ENCODE measurements at places on chromosomes 12 and 14. TPM values are rescaled to one million over a fixed set of nuclear protein-coding genes. Genes with fewer than 3 reads are reported as not detected.

Gene C1S
- 14.3 TPM for total RNA-seq

Gene FAM181A
- total RNA-seq: not detected

Gene EML1
- 31.4 TPM for total RNA-seq

Gene PPP1R1A
- total RNA-seq: 13.4 TPM

Gene CCDC177
- total RNA-seq: 5.8 TPM

Gene ANKS1B
- 28.5 TPM for total RNA-seq

Gene RERGL
- not detected for total RNA-seq

Gene POTEG
- not detected for total RNA-seq

DNA sequence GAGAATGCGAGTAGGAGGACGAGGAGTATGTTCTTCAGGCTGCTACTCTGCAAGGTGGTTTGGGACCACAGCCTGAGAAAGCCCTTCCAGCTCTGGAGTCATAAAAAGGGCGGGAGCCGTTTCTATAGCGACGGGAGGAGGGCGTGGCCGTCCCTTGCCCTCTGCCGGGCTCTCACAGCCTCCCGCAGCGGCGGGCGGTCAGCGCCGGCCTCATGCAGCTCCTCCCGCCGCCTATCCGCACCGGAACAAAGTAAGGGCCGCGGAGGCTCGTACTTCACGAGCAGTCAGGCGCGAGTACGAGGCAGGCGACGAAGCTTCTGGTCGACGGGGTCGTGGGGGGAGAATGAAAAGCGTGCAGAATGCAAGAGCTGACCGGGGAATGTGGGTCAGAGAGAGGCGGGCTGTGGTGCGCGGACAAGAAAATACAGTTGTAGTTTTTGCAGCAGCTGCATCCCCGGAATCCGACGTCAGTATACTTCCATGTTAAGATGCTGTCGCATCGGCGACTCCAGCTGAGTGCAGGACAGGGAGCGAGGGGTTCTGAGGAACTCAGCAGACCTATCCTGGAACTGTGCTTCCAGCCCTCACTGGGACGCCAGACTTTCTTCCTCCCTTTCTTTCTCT, at the start of gene DYRK4:
TSS of gene DYRK4 (plus strand) at position 175 of the 624 bp plus-strand sequence. CDS start at position 213, 38 bp downstream.
- peak; percentile 99 for DNase-seq

GRCh38 chr14:49677643-49678042, 10.4 kb downstream of the POLE2 start:
- peak; percentile 61 for DNase-seq

- DNase-seq: no peak
Observed at GRCh38 chr12:84637926-84638325, 274.7 kb downstream of the SLC6A15 start.

- no peak for DNase-seq
Observed at GRCh38 chr12:9749640-9750039, 11.1 kb downstream of the CD69 start.

DNA sequence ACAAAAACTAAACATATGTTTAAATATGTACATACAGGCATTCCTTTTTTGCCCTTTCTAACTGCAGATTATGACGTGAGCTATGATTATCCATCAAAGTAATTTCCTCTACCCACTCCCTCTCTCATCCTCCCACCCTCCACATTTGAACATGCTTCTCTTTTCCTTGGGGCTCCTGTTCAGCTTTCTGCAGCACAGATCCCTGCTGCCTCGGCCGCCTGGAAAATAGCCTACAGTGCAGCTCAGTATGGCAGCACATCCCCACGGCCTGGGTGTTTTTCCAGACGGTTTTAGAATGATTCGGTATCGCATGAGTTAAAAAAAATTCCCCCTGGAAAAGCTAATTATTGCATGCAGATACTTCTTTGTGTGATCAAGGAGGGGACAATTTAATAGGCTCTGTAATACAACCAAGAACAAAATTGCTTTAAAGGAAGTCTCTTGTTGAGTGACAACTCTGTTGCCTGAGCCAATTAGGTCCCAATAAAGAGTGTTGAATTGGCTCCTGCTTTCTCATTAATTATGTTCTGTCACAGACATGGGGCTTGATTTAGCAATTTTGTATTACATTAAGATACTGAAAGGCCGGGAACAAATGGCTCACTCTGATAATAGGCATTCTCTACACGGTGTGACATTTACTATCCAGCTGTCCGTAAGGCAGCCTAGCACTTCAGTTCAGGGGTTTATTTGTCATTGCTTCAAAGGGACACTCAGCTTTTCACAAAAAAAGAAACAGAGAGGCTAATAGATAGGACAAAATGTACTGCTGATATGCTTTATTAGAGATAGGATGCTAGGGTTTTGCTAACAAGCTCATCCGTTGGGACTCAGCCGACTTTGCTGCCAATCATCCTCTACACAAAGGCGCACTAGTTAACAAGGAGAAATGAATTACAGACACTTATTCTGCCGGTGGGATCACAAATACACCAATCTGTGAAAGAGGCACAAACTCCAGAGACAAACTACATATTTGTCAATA, 285.8 kb upstream of the G2E3 start:
- no peak for DNase-seq

DNA sequence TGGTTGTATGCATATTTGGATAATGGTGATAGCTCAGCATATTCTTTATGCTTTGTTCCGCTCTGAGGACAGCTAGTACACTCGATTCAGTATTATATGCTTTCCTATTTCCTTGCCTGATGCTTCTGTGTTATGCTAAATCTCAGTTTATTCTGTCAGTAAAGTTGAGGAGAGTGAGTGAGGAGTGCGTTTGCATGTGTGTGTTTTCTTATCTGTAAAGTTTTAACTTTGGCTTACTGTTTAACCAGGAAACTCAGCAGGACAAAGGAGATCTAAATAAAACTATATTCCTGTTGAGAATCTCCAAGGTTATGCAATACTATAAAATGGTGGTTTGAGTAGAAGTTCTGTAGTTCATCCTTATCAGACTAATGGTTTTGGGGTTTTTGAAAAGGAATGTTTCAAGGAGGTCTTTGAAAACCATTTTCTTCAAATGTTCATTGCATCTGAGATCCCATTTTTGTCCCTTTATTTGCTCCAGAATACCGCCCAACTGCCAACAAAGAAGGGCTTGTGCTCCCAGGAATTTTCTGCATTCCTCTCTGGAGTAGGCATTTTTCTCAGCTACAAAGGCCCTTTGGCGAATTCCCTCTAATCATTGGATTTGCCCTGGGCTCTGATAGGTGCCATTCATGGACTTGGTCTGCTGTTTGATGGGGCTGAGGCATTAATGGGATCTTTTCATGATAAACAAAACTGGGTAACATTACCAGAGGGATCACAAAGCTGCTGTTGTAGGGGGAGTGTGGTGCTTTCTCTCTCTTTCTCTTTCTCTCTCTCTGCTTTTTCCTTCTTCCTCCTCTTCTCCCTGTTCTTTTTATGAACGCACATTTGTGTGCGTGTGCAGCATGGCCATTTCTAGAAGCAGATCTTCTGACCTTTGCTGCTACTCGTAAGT, 71.7 kb downstream of the HMGA2 start:
- DNase-seq: peak; percentile 72

GRCh38 chr12:132558042-132558856, 52.1 kb downstream of the LRCOL1 start:
- DNase-seq: no peak

- DNase-seq: no peak
Observed at GRCh38 chr14:99426813-99427346, 53.8 kb downstream of the SETD3 start.

DNA sequence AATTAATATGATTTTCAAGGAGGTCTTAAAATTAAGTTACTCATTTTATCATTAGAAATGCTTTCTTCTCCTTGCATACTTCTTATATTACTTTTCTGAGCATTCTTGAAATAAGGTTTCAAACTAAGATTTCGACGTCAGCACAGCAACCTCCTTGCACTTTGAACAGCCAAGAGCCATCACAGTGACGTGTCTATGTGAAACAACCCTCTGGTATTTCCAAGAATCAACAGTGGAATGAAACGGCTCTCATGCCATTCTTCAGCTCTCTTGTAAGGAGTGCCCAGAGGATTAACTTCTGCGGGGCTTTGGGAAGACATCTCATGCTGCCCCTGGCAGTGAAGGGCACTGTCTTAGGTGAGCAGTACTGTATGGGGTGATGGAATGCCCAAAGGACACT, 109.2 kb downstream of the EFCAB11 start:
- no peak for DNase-seq

DNA sequence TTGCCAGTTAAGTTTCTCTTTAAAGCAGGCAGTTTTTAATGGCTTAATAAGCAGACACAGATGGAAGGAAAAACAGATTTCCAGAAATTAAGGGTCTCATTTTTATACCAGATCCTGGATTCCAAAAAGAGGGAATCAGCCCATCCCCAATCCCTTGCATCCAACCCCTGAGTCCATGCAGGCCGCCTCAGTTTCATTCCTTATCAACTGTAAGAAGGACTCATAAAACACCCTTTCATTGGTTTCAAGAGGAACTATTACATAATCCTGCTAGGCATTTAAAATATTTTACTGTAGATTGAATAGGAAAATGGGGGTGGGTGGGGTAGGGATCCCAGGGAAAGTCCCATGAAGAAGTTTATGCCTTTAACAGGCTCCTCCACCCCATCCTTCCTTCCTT, 9.4 kb downstream of the CCDC184 start:
- DNase-seq: no peak

DNA sequence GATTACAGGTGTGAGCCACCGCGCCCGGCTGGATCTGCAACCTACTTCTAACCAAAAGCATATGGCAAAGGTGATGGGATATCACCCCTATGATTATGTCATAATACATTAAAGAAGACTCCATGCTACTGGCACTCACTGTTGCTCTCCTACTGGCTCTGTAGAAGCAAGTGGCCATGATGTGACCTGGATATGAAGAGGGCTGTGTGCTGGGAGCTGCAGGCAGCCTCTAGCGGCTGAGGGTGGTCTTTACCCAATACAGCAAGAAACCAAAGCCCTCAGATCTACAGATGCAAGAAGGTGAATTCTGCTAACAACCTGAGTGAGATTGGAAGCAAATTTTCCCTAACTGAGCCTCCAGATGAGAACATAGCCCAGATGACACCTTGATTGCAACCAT, 34.2 kb upstream of the TRIM9 start:
- DNase-seq: peak; percentile 55

DNA sequence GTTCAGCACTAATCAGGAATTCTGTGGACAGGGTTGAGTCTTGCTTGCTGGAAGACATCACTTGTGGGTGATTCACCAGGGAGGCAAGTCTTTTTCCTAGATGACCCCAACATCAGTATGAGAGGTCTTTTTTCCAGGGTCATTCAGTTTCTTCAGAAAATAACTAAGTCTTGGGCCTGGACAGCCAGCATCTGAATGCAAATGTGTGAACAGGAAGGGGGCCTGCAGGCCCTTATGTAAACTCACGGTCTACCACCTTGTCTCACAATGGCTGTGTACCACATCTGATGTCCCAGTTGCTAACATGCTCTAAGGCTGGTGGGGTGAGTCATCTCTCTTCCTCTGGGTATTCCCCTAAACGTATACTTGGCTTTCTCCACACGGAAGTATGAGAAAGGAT, 79.2 kb downstream of the HECTD4 start:
- DNase-seq: peak; percentile 67

DNA sequence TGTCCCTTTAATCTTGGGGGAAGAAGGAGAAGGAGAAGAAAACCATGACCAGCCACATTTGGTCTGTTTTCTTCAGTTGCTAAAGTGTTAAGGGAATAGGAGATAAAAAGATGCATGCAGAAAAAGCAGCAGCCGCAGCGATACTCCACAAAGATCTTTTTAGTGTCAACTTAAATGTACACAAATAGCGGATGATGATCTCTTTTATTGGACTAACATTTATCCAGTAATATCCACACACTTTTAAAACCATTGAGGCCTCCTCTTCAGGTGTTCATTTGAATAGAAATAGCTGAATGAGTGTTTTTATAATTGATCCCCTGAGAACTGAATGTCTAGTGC, 83.5 kb downstream of the PAPOLA start:
- DNase-seq: peak; percentile 12

DNA sequence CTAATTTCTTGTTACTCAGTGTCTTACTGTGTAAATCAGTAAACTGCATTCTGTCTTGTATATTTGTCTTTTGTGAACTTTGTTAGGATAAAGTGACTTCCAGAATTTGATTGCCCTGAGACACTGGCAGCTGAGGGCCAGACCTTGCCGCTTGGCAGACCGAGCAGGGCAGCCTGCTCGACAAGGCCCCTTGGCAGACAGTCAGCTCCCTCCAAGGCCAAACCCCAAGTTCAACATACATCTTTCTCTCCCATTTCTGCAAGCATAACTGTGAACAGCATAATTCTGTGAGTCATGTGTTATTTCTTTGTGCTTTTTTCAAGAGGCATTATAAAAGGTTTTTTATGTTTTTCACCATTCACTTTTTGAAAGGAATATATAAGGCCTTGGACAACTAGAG, 39.2 kb upstream of the BMAL2 start:
- no peak for DNase-seq

GRCh38 chr12:11059784-11060183, 2.3 kb downstream of the TAS2R46 start:
- no peak for DNase-seq

DNA sequence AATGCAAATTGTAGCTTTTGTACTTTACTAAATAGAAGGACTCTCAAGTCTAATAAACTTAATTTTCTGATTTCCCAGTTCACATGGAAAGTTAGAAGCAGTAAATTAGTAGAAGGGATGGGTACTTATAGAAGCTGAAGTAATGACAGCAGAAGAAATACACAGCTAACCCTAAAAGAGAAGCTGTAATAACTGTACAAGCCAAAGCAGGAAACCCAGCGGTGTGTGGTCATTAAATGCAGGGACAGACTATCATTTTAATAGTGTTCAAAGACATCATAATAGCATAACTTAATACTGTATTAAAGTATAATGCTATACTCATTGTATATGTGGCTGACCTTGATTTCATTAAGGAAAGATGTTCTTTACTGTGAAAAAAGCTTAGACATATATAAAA, 74.9 kb downstream of the PCNX1 start:
- no peak for DNase-seq

DNA sequence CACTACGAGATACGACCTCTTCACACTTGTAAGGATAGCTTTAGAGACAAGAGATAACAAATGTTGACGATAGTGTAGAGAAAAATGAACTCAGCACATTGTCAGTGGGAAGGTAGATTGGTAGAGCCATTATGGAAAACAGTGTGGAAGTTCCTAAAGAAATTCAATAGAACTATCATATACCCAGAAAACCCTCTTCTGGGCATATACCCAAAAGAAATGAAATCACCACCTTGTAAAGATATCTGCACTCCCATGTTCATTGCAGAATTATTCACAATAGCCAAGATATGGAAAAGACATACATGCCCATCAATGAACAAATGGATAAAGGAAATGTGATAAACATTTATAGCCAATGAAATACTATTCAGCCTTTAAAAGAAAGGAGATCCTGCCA, 499.8 kb upstream of the TBX3 start:
- no peak for DNase-seq

DNA sequence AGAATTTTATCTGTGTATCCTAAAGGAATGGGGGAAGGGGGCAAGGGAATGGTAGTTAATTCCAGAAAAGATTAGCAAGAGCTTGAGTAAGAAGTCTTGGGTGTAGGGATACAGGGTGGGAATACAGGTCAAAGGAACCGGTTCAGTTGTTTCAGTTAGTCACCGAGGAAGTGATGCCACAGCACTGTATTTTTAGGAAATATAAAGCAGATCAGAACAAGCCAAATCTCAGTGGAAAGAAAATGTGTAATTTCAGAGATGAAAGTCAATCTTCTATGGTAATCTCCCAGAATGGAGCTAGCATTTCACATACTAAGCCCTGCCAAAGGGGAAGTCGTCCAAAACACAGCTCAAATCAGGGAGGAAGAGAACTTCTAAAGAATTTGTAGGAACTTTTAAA, 4.7 kb upstream of the TUBA1C start:
- no peak for DNase-seq

Data from endodermal cell (in vitro differentiated cells).